ENCODE measurements at places on chromosomes 2 and 18.

GRCh38 chr2:28497206-28497605 is 1.3 kb downstream of the PLB1 start:
- no peak for DNase-seq

GRCh38 chr2:199810422-199811171 is 40.4 kb downstream of the FTCDNL1 start:
- DNase-seq = no peak

GRCh38 chr2:120241684-120242083 is 11.0 kb upstream of the RALB start:
- no peak for DNase-seq

DNA sequence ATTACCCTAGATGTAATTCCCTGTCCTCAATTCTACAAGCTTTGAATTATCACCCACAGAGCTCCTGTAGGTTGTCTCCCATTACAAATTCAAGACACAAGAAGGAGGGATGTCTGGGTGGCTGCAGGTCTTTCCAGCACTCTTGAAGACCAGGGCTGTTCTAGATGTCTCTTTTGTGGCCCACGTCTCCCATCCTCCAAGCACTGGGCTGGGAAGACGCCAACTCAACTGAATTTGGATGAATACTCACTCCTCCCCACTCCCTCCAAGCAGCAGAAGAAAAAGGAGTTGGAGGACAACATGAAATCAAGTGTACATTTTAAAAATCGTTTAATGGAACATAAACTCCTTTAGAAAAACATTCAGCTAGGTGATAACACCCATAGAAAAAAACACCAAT is 31.2 kb downstream of the SMAD7 start:
- no peak for DNase-seq

GRCh38 chr2:21803550-21803949 is 679.8 kb downstream of the TDRD15 start:
- no peak for DNase-seq

- no peak for DNase-seq
Measured at GRCh38 chr2:226216575-226216974, 583.0 kb downstream of the IRS1 start.

DNA sequence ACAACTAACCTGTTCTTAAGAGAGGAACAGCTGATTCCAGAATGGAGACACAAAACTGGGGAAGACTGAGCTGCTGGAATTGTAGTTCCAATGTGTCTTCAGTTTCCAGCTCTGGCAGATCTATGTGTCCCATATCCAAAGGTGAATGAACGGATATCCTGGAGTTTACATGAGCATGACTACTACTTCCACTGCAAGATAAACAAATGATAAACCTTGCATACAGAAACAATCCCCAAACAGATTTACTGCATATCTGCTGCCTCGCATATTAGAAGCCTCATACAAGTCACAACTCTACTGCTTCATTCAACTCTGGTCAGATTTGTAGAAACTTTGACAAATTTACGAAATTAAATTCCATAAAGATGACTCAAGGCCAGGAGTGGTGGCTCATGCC is 15.0 kb downstream of the RTTN start:
- DNase-seq = no peak

DNA sequence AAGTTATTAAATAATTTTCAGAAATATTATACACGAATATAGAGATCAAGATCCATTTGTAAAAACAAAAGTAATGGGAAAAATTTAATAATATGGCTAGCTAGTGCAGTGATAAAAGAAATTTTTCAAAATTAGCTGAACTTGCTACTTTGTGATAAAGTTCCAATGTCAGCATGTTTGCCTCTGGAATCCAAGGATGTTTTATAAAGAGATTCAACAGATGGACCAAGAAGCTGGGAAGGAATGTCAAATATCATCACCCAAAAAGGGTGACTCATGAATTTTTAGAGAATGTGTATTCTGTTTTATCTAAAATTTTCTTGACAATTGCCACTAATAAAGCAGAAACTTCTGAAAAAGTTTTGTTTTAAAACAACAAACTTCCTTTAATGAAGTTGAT is 95.3 kb downstream of the FSIP2 start:
- DNase-seq = no peak

- no peak for DNase-seq
Measured at GRCh38 chr2:100554798-100555407, 7.9 kb upstream of the PDCL3 start.

DNA sequence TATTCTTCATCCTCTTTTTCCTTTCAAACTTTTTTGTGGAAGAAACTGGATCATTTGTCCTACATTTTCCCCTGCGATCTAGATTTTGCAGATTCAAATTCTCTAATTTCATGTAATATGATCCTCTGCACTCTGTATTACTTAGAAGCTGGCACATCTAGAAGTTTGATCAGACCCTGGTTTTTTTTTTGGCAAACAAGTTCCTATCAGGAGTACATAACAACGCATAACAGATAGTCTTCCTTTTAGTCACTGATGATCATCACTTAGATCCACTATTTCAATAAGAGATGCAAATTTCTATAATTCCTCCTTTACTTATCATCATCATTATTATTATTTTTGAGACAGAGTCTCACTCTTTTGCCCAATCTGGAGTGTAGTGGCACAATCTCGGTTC is 117.1 kb downstream of the CDH2 start:
- no peak for DNase-seq

DNA sequence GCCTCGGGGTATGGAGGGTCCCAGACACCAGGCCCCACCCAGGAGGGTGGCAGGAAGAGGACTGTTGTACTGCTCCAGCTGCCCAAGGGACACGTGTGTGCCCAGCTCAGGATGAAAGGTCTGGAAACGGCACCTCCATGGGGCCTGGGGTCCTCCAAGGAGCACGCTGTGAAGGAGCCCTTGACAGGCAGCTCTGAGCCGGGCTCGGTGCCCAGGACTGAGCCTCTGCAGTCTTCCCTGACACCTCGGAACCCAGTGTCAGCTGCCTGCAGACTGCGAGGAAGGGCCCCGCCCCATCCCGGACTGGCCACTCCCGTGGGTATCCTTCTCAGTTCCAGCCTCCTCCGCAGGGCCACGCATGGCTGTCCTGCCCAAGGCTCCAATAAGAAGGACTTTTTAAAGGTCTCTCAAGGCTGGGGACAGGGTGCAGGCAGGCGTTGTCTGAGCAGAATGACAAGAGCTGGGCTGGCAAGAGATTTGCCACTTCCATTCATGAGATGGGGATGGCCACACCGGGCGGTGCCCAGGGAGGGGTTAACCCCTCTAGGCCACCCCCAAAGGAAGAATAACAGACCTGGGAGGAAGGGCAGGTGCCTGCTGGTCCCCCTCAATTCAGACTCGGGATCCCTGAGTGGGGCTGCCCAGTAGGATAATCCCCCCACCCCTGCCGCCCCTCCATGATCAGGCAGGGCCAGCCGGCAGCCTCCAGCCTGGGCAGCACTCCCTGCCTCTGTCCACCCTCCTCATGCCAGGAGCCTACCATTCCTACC is 8.9 kb downstream of the ECEL1 start:
- no peak for DNase-seq

- DNase-seq = no peak
Measured at GRCh38 chr2:235027558-235028214, 75.9 kb downstream of the SH3BP4 start.

DNA sequence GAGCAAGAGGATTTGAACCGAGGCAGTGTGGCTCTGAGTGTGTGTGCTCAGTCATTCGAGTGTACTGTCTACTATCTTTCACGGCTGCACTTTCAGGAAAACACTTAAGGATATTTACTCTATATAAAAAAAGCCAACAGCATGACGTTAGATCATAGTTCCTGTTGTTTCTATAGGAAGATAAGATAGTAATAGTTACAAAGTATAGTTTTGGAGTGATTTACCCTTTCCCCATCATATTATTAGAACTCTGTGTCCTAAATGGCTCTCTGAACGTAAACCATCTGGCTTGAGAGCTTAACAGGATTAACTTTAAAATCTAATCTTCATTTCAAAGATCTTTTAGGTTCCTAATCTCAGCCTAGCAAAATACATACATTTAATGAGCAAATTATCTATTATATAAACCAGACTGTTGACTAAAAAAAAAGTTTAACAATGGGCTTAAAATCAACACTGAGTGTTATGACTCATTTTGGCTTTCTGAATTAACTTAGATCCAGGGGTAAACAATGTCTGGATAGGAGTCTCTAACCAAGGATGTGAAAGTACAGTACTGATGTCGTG is 150.3 kb upstream of the DNMT3A start:
- DNase-seq = no peak

Measured in stimulated activated CD8-positive, alpha-beta memory T cell treated with anti-CD3 and anti-CD28 coated beads, Interleukin-12 subunit alpha, Interleukin-12 subunit beta, amount 100 ng/mL, for 4 hours (primary cell).